ENCODE measurements at places on chromosomes 6 and 20.

GRCh38 chr6:44464527-44465310 lies 77.2 kb downstream of the CDC5L start:
- no peak for DNase-seq

DNA sequence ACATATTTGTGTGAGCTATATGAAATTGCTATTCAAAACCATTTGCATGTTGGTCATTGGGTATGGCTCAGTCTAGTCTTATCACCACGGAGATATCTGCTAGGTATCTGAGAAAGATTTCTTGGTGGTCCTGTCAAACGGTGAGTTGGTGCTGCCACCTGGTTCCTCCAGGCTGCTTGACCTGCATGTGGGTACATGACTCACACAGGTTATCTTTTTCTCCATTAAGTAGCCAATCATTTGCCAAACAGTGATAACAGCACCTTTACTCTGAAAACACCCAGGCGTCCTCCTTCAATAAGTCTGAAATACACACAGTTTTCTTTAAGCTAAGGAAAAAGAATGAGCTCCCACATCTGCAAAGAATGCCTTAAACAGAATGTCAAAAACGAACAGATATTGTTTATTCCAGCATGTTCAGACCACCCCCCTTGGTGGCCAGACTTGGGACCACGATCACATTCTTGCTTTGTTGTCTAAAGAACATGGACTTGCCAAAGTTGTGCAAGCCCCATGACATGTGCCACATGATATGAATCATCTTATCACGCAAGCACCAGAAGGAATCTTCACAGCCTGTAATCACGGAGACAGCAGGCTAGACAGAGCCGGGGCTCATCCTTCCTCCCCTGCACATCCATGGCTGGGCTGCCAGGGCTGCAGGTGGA lies 200.7 kb upstream of the THBS2 start:
- no peak for DNase-seq

GRCh38 chr6:56246541-56246880 lies 869 bp downstream of the COL21A1 start:
- DNase-seq, result no peak

GRCh38 chr6:118580585-118581419 lies 32.7 kb downstream of the PLN start:
- DNase-seq, result no peak

DNA sequence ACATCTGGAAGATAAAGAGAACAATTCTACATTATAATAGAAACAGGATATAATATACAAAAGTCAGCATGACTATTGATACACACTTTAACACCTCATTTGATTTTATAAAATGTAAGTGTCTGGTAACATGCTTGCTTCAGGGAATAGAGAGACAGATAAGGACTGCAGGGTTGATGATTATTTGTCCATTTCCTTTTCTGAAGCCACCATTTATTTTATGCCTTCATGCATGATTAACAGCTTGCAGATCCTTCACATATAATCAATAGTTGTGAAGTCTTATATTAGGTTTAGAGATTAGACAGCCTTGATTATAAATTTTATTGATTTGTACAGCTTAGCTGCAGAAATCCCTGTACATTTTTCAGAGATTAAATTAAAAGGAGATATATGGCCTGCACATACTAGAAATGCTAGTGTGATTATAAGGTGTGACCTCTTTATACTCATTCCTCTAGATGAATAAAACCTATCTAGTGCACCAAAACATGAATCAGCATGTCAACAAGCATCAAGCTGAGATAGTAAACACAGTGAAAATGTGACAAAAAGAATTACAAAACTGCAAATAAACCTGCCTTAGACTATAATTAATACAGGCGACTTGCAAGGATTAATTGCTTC lies 198.8 kb upstream of the THEMIS start:
- no peak for DNase-seq

- no peak for DNase-seq
Observed at GRCh38 chr6:31114541-31114878, at the start of gene PSORS1C1. PSORS1C1 (plus strand) TSS chr6:31114800; CDS start chr6:31129633, 14,833 bp downstream.

Data from stimulated activated CD8-positive, alpha-beta memory T cell treated with anti-CD3 and anti-CD28 coated beads, Interleukin-7, amount 100 ng/mL, for 4 hours (primary cell).